AG08396 (cell line): ENCODE measurements at places on chromosomes 4 and X.
A peak's percentile ranks its signal among the peaks of the same experiment; 100 is the strongest.

- DNase-seq, result no peak
Observed at GRCh38 chr4:147727476-147728028, 4.3 kb upstream of the ARHGAP10 start.

DNA sequence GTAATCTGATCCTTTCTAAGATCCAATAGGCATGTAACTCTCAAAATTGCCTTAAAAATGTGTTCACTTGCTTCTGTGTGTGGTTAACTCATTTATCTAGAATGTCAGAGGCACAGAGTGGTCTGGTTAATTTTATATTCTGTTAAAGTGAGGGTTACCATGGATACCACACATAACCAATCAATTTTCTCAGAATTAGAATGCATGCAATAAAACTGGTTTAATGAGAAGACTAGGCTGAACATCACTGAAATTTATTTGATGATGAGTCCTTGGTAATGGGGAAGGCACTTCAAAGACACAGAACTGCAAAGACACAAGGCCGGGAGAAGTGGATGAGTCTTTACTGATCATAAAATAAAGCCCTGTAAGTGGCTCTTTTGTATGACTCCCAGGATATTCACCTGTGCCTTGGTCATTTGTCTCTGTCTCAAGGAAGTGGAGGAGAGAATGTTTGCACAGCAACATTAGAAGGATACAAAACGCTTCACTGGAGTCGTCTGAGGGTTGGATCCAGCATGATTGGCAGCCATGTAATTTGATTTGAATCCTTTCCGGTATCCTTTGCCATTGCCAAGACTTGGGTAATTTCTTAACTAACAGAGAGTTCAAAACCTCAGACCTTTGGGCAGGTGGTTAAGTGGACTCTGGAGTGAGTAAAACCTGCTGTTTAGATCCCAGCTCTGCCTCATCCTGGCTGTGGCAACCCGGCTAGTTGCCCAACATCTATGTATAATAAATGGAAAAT lies 94.0 kb upstream of the RBPJ start:
- no peak for DNase-seq

DNA sequence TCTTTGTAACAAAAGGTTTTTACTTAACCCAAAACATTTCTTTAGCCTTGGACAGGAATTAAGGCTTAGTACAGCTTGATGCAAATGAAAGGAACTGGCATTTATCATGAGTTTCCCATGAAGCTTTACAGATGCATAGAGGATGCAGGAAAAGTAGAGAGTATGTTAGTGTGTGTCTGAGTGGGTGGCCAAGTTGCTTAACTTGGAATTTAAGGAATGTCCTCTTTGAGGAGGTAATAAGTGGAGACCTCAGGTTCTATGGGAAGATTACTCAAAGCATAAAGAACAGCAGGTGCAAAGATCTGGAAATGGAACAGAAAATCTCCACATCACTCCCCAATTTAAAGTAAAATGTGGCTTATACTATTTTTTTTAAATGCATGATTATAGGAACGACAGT lies 457.9 kb downstream of the KCNIP4 start:
- no peak for DNase-seq

DNA sequence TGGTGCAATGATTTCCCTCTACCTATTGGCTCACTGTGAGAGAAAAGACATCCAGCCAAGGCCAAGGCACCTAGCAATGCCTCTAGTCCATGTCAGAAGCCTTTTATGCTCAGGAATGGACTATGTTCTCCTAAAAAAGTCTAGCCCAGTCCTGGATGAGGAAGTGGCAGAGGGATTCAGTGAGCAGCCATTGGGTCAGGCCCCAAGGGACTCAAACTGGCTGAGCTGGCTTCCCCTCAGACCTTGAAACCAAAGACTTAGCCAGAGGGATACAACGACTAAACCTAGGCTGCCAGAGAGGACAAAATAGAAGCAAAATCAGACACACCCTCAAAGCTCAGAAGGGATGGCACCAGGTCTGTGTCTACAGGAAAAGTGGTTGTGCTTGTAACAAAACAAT lies 49.1 kb downstream of the ARHGEF9 start:
- no peak for DNase-seq

- no peak for DNase-seq
Observed at GRCh38 chr4:46830971-46831454, 78.0 kb downstream of the COX7B2 start.

DNA sequence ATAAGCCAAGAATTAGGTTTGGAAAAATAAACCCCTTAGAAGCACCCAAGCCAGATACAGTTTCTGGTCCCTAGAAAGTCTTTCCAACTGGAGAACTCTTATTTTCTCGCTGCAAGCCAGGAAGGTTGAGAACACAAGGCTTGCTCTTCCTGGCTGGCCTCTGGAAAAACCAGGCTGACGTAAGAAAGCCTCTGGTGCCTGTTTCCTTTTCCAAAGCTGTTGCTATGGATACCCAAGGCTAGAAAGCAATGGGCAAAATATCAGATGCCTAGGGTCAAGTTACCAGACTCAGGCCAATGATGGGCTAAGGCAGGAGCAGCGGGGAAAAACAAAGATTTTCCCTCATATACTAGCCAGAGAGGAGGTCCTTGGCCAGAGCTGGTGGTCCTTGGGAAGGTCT lies 281.6 kb downstream of the KLHL13 start:
- DNase-seq, result no peak

GRCh38 chrX:3581609-3582108 lies 131.8 kb downstream of the PRKX start:
- DNase-seq, result no peak

GRCh38 chr4:112348488-112349158 lies 51.5 kb downstream of the ALPK1 start:
- DNase-seq, result peak; percentile 84

- DNase-seq, result no peak
Observed at GRCh38 chr4:172125443-172125842, 312.2 kb downstream of the GALNTL6 start.

DNA sequence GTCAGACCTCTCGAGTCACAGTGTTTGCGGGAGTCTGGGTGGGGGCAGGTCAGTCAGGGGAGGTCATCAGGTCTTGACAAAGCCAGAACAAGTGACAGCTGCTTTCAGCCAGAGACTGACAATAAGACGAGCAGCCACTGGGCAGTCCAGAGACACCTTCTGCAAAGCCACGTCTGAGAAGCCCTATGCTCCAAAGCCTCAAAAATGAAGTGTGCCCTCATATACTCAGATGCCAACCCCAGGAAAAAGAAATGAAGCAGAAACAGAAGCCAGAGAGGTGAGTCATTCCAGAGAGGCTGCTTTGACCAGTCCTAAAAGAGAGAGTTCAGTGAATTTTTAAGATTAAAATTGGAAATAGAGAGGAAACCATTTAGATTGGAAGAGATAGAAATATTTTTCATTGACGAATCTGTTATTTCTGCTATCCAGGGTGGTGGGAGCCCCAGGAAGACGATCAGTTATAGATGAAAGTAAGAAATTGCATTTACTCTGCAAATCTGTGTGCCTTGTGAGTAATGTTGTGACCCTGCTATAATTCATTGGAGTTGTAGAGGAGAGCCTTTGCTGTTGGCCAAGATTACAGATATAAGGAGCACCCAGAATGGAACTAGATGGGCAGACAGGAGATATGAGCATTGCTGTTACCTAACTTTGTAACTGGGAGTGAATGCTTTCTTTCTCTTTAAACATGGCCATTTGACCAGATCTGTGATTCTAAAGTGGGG lies 77.9 kb downstream of the LRRC66 start:
- peak; percentile 46 for DNase-seq

GRCh38 chr4:113080050-113080449 lies 30.6 kb downstream of the ANK2 start:
- DNase-seq, result no peak

DNA sequence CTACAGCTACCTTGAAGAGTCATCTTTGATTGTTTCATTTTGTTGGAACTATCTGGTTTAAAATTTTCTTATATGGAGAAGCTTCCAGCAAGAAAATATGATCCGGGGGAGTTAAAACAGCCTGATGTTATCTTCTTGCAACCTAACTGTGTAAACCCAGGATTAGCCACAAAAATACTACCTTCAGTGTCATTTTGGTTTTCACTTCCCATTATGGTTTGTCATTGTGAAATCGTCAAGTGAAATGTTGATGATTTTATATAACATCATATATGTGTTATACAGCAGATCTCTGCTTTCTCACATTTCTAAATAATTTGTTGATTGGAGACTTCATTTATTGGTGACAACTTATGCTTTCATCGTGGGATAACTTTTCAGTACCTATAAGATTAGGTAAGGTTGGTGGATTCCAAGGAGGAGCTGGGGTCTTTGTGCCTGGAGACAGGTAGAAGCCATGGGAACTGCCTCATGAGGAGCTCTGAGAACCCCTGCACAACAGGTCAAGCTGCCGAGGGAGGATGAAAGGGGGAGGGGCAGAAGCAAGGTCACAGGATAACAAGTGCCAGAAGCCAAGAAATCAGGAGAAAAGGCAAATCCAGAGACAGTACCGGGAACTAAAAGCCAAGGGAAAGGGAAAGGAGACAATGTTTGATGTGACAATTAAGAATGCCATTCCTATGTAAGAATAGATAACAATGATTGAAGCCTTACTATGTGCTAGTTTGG lies 7.2 kb downstream of the ARHGAP24 start:
- no peak for DNase-seq

GRCh38 chr4:53963781-53964180 lies 100.6 kb downstream of the CHIC2 start:
- DNase-seq, result no peak

- DNase-seq, result no peak
Observed at GRCh38 chr4:74244049-74244448, 64.2 kb upstream of the EPGN start.

- DNase-seq, result peak; percentile 27
Observed at GRCh38 chr4:162497564-162498167, 333.9 kb upstream of the FSTL5 start.

DNA sequence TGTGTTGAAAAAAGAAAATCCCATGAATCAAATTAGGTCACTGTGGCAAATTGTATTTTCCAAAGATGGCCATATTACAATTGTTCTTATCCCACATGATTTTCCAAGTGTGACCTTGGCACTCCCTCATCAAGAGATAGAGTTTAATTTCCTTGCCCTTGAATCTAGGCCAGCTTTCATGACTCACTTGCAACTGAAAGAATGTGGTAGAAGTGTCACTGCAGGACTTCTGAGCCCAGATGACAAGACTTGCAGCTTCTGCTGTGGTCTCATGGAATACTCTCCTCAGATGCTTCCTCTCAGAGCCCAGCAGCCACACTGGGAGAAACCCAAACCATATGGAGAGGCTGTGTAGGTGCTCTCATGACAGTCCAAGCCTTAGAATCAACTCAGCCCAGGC lies 139.0 kb downstream of the ADAMTS3 start:
- DNase-seq, result peak; percentile 7

- no peak for DNase-seq
Observed at GRCh38 chr4:27787195-27787594, 926.6 kb downstream of the STIM2 start.
